ENCODE measurements at places on chromosomes 6 and 20.

- no peak for DNase-seq
These were observed 1077.6 kb upstream of the MAP3K7 start for GRCh38 chr6:91664327-91664959.

GRCh38 chr6:13181393-13181792, 146.9 kb downstream of the TBC1D7 start:
- no peak for DNase-seq

DNA sequence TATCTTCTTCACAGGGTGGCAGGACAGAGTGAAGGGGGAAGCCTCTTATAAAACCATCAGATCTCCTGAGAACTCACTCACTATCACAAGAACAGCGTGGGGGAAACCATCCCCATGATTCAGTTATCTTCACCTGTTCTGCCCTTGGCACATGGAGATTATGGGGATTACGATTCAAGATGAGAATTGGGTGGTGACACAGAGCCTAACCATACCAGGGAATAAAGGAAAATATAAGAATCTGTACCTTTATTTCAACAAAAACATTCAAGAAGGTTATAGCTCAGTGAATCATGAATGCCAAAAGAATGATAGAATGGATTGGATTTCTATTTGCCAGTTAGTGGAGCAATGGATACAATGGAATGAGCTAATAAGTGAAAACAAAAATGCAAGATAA, 214.4 kb downstream of the PTPRK start:
- no peak for DNase-seq

DNA sequence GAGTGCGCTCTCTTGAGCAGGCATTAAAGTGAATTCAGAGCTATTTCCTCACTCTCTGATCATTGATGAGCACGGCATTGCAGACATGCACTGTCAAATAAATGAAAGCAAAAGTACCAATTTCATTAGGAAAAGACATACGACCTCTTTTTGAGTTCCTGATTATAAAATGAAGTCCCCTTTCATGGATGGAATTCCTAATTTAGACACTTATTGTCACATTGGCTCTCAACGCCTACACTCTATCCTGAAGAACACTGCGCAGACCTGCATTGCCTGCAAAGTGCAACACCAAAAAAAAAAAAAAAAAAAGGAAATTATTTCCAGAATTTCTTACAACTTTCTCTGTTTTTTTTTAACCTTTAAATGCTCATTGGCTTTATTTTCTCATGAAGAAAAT, 1.6 kb downstream of the ADGRB3 start:
- DNase-seq = no peak
